Inflammatory macrophage treated with lipopolysaccharide for 4 hours (primary cell): ENCODE measurements at places on chromosomes 3 and 15.

GRCh38 chr3:130906374-130906995 is 12.6 kb downstream of the ATP2C1 start:
- no peak for DNase-seq

- peak; percentile 9 for DNase-seq
These were observed 90.5 kb downstream of the DNASE1L3 start for GRCh38 chr3:58120075-58120812.

DNA sequence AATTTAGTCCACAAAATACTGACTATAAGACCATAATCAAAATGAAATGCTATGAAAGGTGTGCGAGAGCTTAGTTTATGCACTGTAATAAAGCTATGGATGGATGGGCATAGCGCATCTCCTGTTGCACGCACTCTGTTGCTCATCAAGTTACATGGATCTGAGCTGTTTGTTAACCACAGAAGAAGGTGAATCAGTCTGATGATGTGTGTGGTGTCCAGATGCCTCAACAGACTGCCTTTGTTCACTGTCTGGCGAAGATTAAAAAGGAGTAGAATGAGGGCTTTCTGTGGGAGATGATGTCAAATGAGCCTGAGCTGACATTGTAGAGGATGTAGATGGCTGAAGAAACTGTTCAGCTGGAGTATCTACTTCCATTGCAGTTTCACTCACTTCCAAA is 36.1 kb downstream of the NSMCE3 start:
- no peak for DNase-seq

GRCh38 chr15:89656116-89656815 is 999 bp upstream of the KIF7 start:
- DNase-seq, result no peak

DNA sequence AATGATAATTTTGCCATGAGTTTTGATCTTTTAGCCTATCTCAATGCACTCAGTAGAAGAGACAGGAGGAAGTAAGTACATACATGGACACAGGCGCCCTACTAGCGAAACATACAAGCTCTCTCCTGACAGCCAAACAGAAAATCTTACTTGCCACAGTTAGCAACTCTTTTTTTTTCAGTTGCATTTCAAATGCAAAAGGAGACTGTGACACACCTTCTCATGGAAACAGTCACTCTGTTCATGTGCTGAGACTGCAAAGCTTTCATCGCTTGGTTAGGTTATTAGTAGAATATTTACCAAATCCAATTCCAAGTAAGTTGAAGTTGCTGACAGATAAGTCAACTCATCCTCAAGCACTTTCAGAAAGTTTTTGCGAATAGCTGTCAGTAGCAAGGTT is 223.3 kb downstream of the FOXP1 start:
- DNase-seq, result no peak

DNA sequence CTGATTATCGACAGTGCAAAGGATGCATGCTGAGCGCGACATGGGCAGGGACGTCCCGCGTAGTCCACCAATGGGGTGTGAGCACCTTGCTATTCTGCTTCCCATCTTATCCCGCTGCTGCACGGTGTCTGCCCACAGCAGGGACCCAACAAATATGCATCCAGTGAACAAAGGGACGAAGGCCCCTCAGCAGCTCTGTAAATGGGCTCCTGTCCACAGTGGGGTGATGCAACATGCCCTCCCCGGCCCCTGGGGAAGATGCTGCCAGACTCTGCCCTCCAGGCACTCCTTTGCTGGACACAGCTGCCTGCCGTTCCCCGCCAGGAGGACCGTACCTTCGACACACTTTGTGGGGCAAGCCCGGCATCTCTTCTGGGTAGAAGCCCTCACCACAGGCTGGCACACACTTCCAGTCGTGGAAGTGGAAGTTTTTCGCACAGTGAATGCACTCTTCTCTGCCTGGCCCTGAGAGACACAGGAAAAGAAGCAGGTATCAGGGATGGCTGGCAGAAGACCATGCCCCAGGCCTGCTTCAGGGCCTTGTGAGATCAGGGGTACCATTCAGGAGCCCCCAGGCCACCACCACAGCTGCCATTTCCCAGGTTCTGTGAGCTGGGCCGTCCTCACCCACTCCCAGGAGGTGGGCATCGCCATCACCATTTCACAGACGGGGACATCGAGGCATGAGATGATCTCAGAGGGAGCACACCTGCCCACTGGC is 18.2 kb upstream of the SNRPA1 start:
- no peak for DNase-seq

GRCh38 chr15:93418566-93418965 is 329.6 kb upstream of the RGMA start:
- DNase-seq, result no peak

GRCh38 chr3:111582120-111582474 is 13.0 kb downstream of the ZBED2 start:
- no peak for DNase-seq

GRCh38 chr3:26962492-26963360 is 340.2 kb downstream of the LRRC3B start:
- DNase-seq, result no peak

GRCh38 chr3:31962801-31963205 is 18.3 kb downstream of the OSBPL10 start:
- DNase-seq, result peak; percentile 39

DNA sequence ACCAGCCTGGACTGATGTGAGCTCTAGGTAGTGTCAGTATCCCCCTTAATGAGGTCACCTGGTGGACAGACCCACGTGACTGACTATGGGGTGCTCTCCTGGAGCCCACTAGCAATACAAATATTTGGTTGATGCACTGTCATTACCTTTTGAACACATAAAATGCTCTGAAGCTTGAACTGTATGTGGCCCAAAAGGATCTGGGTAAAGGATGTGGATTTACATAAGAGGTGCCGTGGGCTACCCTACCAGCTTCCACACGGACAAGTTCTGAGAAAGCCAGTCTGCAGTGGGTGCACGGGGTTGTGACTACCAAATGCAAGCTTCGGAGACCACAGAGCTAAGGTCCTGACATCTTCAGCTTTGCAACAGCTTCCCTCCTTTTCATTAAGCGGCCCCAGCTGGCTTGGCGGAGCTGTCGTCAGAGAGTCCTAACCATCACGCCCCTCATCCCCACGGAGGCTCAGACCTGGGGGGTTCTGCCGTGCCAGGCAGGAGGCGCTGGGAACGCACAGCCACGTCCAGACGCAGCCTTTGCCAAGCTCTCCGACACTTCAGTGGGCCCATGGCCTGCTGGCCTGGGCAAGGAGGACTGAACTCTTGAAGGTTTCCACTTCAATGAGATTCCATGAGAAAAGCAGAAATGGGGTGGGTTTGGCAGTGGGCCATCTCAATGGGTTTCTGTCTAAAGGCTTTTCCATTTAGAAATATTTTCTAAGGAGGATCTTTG is 228.3 kb downstream of the ADAMTS17 start:
- no peak for DNase-seq

DNA sequence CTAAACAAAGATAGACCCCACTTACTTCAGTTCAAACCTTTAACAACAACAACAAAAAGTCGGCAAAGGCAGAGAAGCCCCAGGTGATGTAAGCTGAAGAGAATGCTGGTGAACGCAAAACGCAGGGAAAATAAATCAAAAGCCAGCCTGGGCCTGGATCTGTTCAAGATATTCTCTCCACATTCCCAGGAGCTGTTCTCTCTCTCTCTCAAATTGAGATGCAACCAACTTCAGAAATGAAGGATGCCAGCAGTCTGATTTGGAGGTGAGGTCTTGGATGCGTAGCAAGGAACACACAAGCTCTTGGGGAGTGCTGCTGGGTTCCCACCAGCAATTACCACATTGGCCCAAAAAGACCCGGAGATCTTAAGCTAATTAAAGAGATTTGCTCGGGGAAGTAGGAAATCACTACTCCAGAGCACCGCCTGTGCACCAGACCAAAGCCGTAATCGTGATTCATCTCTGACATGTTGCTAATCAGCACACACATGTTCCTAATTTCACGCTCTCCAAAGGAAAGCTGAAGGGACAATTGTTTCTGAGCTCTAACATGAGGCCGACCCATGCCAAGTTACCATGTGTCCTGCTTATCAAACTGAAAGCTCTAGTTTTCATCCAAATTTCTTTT is 37.1 kb downstream of the IL17RD start:
- no peak for DNase-seq

- DNase-seq, result no peak
These were observed 98.6 kb downstream of the RPL39L start for GRCh38 chr3:187040516-187041361.

DNA sequence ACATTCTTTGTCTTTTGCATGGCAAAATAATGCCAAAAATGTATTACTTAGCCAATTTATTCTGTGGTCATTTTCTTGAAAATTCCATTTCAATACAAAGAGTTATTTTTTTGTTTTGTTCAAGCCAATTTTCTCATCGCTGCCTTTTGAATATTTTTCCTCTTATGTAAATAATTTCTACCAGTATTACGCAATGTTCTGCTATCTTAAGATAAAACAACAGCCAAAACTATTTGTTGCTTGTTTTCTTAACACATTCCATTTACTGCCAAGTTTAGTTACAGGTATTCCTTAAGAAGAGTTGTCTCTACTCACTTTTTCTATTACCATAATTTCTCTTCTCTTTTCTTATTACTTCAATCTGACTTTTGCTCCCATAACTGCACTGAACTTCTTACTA is 163.1 kb downstream of the ROBO1 start:
- no peak for DNase-seq

DNA sequence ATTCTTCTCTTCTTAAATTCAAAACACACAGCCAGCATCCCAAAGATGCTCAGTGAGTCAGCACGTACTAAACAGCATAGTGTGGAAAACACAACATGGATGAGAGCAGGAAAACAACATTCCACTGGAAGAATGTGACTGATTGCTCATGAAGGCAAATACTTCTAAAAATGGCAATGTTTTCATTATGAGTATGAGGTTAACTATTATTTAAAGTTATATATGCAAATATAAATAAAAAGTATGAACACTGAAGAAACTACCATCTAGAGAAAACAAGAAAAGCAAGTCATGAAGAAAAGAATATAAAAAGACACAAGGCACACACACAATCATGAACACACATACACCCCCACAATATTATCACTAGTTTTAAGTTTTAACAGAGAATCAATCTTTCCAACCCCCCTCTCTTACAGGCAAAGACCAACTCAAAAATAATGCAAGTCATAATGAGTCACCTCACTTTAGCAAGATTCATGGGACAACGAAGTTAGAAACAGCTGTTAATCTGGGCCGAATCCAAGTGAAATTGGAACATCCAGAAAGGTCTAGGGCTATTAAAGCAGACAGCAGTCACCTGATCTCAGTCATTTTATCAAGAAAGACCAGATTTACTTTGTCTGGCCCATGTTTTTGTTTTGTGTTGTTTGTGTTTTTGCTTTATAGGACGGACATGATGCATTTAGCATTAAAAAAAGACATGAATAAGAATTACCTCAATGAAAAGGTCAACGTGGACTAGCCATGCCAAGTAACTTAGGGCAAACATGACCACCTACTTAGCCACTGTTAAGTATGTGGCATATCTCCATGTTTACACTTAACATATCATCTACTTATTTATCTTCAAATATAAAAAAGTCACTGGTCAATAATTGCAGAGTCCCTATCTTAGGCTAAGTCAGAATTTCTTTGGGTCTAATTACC is 18.1 kb downstream of the GBE1 start:
- peak; percentile 69 for DNase-seq

GRCh38 chr15:55282284-55282833 is 7.3 kb downstream of the RAB27A start:
- DNase-seq, result peak; percentile 75

GRCh38 chr15:63483521-63484371 is 20.6 kb upstream of the USP3 start:
- peak; percentile 86 for DNase-seq

GRCh38 chr3:31929826-31930502 is 51.1 kb downstream of the OSBPL10 start:
- DNase-seq, result no peak

GRCh38 chr3:10353661-10354360 is 32.9 kb upstream of the SEC13 start:
- DNase-seq, result no peak

DNA sequence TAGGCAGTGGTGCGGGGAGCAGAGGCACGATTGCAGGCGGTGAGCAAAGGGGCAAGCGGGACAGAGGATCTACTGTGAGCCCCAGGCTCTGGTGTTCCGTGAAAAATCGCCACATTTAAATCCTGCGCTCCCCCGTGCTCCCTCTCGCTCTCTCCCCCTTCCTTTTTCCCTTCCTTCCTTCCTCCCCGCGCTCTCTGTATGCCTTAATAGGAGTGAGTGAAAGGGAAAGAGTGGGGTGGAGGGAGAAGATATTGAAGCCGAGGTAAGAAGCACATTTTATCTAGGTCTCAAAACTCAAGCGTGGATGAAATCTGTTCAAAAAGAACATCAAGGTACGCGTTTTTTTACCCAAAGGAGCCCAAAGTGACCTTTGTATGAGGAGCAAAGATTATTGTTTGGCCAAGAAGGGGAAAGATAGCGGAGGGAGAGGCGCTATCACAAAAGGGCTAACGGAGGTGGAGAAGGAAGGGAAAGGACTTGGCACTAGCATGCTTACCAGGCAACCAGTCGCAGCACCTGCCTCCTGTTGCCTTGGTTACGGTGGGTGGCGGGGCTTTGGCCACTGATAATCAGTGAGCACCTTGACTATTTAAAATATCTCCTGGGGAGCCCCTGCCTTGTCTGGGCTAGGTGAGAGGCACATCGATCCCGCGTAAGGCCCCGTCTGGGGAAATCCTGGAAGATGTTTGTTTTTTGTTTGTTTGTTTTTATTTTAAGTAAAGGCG is 14.9 kb upstream of the AEN start:
- no peak for DNase-seq

DNA sequence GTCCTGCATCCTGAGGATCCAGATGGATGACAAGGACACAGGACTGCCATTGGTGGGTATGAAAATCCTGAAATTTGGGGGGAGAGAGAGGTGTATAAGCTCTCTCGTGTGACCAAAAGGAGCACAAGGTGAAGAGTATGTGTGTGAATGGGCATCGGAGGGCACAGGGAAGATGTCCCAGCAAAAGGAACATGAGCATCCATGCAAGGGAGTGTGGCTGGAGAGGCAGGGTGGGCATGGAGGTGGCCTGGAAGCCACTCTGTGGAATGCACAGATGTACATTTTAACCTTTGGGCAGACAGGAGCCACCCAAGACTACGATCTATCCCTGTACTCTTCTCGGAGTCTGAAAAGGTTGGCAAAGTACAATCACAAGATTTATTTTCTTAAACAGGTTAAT is 54.5 kb downstream of the CAPN7 start:
- DNase-seq, result no peak

DNA sequence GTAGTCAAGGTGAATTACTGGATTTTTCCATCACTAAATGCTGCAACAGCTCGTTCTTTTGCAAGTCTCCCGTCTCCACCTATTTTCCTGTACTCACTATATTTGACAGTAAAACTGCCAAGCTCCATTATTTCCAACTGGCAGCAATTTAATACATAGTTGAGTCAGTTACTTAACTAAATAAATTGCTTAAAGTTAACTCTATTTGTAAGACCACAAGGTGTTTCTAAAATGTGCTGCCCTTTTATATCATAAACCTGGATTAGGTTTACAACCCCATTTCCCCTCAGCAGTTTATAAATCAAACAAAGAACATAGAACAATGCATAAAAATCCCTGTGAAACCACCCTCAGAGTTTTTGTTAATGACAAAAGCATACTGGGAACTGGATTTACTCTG is 211.4 kb upstream of the DPH6 start:
- DNase-seq, result no peak
